ENCODE measurements at places on chromosomes 11 and 22.

- DNase-seq: no peak
Observed at GRCh38 chr11:16993495-16993894, 20.7 kb downstream of the PLEKHA7 start.

DNA sequence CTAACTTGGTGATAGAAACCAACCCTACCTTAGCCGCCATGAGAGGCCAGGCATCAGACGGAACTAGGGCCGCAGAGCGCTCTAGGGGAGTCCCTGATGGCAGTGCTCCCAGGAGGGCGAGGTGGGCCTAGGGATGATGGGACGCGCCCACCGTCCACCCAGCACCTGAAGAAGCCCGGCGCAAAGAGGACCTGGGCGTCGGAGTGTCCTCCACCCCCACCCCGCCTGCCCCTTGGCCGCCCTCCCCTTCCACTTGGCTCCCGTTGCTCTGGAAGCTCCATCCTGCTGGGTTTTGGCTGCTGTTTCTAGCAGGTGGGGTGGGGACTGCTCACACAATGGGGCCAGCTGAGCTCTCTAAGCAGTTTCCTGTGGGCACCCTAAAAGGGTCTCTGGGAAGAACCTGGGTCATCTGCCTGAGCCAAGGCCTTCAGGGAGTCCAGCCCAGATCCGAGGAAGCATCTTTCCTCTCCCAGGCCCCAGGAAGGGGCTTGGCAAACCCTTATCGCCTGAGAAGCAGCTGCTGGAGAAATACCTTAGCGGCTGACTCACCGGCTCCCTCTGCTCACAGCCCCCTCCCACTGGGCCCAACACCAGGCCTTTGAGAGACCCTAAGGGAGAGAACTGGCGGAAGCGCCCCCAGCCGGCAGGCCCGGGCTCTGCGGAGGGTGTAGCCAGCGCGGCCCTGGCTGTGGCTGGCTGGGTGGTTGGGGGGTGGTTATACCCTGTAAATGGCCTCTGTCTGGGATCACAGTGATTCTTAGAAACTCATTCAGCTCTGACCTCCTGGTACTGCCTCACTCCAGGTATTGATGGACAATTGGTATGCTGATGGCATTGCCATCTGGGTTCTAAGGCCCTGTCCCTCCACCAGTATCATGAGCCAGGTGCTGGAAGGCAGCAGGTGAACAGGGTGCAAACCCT is 19.3 kb downstream of the CREB3L1 start:
- DNase-seq: no peak

DNA sequence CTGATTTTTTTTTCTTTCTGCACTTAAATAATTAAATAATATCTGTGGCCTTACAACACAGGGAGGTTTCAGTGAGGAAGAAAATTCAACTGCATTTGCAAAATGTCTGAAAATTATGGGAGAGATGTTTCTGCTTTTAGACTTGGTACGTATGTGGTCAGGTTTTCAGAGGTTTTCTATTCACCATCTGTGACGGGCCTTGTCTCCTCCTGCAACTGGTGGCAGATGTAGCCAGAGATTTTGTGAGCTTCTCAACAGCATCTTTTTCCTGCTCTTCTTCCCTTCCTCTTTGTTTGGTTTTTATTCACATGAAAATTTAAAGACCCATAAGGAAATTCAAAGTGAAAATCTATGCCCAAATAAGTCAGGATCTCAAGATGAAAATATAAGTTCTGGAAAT is 38.3 kb downstream of the ZBTB16 start:
- DNase-seq: no peak

GRCh38 chr11:57491371-57492061 is 24.0 kb downstream of the SLC43A1 start:
- DNase-seq: no peak

- DNase-seq: no peak
Observed at GRCh38 chr11:13105237-13105844, 96.2 kb downstream of the RASSF10 start.

DNA sequence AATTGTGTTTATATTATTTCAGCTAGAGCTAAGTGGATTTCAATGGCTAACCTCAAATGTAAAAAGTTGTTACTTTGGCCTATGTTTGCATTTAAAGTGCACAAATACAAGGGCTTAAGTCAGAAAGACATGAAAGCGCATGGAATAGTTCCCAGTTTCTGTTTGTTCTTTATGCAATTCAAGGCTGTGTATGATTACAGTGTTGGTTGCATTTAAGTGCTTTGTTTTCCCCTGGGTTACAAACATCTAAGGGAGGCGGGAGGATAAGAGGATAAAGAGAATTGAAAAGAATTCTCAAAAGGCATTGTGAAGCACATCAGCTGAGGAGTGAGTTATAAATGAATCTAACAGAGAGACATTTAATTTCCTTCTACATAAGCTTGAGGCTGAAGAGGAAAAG is 453.4 kb downstream of the NTM start:
- no peak for DNase-seq

DNA sequence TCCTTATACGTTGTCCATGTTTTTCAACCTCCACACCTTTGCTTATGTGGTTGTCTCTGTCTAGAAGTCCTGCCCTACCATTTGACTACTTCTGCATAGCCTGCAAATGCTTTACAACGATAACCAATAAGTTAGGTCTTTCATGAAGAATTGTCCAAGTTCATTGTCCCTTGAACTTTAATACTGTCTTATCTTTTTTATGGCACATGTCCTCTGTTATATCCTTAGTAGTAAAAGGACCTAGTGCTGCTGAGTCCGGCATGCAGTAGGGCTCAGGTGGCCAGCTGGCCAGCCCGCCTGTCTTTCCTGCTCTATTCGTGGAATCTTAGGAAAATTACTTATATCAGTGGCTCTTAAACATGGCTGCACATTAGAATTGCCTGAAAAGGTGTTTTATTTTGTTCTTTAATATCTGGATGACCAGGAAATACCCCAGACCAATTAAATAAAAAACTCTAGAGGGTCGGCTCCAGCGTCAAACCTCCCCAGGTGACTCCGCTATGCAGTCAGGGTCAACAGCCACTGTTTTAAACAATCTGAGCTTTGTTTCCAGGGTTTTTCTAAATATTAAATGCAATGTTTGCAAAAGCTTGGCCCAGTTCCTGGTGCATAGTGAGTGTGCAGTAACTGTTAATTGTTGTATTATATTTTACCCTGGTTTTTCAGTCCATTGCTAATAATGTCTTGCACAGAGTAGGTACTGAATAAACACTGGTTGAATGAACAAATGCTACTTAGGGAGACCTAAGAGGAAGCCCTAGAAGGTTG is 64.6 kb upstream of the SESN3 start:
- DNase-seq: no peak

GRCh38 chr11:6387811-6388599 is 2.3 kb upstream of the SMPD1 start:
- DNase-seq: no peak

GRCh38 chr11:36164506-36165250 is 124.5 kb downstream of the COMMD9 start:
- no peak for DNase-seq

DNA sequence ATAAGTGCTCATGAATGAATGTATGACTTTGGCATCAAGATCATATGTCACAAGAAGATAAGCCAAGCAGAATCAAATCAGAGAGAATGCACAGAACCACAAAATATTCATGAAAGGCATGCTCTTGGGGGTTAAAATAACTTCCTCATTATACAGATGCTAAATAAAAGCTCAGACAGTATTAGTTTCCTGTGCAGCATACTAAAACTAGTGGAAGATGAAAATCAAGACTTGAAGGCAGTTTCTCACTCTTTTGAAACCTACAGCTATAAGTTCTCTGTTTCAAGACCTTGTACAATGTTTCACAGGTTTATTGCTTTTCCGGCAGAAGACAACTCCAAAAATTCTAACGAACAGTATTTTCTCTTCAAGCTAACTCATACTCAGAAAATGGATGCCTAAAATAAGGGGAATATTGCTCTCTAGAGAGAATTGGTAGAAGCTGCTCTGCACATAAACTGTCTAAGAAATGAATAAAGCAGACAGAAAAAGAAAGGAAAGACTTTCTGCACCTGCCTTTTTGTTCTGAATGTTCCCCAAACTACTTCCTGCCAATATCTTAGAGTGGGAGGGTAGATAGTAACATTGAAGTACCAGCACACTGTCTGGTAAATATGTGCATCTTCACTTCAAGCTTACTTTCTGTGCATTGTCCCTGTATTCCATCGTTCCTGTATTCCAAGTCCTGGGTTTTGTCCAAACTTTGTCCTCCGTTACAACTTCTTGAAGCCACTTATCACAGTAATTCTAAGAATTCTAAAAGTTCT is 639.4 kb upstream of the FAT3 start:
- DNase-seq: no peak

Measured in GM12864 (cell line).